ENCODE measurements at places on chromosomes 5 and 9.
A peak's percentile ranks its signal among the peaks of the same experiment; 100 is the strongest.

DNA sequence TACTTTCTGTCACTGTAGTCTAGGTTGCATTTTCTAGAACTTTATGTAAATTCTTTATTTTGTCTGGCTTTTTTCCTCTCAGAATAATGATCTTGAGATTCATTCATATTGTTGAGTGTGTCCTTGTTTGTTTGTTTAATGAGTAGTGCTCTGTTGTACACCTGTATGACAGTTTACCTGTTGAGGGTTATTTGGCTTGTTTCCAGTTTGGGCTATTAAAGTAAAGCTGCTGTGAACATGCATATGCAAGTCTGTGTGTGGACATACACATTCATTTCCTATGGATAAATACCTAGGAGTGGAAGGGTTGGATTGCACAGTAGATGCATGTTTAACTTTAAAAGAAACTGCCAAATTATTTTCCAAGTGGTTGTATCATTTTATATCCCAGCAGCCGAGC lies 30.4 kb downstream of the MVB12B start:
- no peak for DNase-seq

DNA sequence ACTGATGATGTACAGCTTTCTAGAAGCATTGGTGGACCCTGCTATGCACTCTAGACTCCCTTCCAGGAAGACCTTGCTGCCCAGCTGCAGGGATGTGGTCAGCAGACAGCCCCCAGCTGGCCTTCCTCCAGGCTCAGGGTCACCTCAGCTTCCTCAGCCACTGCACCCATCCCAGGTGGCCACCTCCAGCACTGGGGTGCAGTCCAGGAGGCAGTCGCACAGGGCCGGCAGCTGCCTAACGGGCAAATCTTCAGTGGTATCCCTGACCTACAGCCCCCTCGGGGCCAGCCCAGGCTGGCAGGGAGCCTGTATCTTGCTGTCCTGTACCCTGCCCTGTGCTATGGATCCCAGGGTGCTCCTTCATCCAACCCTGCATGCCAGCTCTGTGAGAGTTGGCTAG lies 81.8 kb downstream of the GADD45G start:
- DNase-seq = no peak

DNA sequence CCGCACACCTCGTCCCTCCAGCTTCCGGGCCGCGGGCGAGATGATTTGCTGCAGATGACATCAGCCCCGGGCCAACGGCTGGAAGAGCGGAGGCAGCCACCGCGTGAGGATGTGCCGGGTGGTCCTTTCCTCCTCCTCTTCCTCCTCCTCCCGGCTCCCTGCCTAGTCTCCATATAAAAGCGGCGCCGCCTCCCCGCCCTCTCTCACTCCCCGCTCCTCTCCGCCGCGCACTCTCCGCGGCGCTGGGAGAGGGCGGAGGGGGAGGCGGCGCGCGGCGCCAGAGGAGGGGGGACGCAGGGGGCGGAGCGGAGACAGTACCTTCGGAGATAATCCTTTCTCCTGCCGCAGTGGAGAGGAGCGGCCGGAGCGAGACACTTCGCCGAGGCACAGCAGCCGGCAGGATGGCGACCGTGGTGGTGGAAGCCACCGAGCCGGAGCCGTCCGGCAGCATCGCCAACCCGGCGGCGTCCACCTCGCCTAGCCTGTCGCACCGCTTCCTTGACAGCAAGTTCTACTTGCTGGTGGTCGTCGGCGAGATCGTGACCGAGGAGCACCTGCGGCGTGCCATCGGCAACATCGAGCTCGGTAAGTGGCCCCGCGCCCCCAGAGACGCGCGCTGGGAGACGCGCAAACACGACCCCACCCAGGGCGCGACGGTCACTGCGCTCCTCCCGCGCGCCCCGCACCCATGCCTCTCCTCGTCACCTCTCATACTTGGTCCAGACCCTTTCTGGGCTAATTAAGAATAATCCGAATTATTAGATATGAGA lies at the start of gene MAP1B:
MAP1B (plus strand) TSS at position 345 of the 770 bp plus-strand sequence; CDS start at position 402, 57 bp downstream.
- DNase-seq = peak; percentile 81

DNA sequence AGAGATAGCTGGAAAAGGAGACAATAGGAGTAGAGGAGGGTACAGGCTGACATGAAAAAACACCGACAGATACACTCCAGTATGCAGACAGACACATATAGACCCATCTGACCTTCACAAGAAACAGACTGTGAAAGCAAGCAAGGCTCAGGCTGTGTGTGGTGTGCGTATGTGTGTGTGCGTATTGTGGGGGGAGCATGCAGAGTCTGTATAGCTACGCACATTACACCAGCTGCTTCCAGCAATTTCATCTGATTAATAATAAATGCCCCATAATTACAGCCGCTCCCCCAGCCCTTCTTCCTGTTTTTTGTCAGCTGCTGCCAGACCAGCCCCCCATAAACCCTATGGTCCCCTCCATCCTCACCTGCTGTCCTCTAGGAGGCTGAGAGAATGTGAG lies 6.7 kb downstream of the CNTFR start:
- no peak for DNase-seq

DNA sequence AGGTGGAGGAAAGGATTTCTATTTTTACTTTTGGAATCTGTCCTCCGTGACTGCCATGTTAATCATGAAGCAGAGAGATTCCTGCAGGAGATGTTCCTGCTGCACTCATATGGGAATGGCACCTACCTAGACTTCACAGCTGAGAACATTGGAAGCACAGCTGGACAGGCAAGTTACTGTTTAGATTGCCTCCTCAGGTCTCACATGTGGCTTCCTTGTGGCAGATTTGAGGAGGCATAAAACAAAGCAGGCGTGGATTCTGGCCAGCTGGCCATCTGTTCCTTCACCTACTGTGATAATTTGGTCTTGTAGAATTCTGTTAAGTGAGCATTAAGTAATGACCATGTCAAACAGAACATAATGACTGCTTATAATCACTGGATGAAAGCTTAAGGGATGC lies 193.4 kb downstream of the EDIL3 start:
- no peak for DNase-seq

- no peak for DNase-seq
These were observed 274.2 kb upstream of the CCNH start for GRCh38 chr5:87686975-87687374.

DNA sequence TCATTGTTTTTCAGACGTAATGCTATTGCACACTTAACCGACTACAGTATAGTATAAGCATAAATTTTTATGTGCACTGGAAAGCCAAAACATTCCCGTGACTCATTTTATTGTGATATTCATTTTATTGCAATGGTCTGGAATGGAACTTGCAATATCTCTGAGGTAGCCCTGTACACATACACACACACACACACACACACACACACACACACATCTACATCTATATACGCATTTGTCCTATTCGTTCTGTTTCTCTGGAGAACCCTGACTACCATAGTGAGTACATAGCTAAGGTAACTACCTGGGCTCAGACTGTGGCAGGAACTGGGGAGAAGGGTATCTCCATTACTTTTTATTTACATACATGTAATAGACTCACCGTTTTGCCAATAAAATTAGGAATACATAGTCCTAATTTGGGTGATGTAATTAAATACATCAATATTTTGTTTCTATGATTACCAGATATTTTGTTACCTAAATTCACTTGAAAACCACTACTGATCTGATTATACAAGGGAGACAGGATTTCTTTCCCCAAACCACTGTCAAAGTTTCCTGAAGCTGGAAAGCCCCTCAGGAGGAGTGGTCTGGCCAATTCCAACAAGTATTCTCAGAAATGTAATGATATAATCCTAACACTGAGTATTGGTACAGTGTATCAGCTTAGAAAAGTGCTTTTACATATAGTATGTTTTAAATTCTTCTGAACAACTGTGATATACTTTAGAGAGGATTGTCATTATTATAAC lies 74.0 kb upstream of the PLPP1 start:
- DNase-seq = no peak

DNA sequence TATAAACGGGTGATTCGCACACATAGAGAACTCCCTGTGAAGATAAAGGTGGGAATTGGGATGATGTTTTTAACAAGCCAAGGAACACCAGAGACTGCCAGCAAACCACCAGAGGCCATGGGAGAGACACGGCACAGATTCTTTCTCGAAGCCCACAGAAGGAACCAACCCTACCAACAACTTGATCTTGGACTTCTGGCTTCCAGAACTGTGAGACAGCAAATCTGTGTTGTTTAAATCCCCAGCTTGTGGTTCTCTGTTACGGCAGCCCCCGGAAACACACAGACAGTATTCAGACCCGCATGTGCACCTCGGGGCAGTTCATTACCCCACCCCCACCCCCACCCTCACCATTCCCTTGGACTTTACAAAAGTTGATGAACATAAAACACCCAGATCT lies 12.8 kb downstream of the AMBP start:
- DNase-seq = no peak

- DNase-seq = no peak
These were observed 3.9 kb downstream of the ALAD start for GRCh38 chr9:113397203-113397631.

DNA sequence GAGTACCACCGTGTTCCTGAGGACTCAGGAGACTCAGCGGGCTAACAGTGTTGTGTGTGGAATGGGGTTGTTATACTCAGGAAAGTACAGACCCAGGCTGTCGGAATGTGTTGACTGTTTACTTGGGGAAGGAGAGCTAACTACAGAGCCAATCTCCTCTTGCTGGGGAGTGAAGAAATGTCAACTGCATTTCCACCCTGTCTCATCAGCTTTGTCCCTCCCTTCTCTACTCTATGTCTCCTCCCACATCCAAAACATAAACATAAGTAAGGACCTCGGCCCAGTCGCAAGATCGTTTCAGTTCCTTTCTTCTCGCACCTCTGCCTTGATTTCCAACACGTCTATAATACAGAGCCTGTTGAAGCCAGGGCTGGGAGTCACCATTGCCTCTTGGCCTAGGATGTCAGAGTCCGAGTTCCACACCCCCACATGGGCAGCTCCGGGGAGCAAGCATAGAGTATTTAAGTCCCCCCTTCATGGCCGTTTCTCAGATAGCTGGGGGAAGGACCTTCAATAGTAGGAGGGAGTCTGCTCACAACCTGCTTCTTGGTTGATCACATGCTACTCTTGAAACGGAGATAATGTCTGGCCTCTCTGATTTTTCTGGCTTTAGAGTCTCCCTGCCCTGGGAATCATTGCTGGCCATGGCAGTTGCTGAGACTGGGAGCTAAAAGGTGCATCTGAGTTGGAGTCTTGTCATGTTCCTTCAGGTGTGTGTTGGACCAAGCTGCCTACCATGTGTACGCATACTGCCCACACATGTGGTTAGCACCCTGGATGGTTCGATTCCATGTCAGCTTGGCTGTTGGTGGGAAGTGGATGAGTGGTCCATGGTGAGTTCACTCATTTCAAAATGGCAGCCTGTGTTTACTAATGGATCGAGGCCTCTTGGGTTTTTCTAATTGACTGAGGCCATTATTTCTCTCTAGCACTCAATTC lies 147.3 kb downstream of the MTX3 start:
- no peak for DNase-seq

DNA sequence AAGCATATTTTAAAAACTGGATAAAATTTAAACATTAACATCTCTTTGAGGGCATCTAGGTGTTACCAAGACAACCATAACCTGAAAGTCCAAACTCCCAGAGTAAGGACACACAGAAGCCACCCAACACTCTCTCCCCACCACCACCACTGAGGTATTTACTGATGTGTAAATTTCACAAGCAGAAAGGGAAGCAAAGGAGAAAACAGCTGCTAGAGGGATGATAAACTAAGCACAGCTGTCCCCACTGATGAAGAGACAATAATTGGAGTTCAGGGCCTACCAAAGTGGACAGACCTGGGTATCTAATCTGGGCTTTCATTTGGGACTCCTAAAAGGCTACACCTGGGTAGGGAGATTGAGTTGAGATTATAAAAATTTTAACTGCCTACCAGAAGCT lies 63.6 kb downstream of the FRMD3 start:
- no peak for DNase-seq

GRCh38 chr5:24566933-24567332 lies 77.8 kb downstream of the CDH10 start:
- DNase-seq = no peak

DNA sequence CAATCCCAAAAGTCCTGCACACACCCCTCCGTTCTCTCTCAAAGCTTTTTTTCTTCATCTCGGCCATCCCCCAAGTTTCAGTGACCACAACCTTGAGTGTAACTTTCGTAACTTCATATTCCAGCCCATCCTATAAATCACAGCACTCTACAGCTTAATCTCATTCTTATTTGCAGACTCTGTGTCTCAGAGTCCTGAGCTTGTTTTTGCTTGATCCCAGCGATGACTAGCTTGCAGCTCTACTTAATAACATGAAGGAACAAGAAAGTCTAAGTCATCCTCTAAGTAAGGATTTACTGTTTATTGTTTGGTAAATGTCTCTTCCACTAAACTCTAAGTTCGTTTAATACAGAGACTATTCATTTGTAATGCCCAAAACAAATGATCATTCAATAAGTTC lies 2.6 kb upstream of the SPDL1 start:
- DNase-seq = no peak

Data from EL (cell line).